Osteocyte (in vitro differentiated cells): ENCODE measurements at places on chromosomes 11 and 22.
A peak's percentile ranks its signal among the peaks of the same experiment; 100 is the strongest.

DNA sequence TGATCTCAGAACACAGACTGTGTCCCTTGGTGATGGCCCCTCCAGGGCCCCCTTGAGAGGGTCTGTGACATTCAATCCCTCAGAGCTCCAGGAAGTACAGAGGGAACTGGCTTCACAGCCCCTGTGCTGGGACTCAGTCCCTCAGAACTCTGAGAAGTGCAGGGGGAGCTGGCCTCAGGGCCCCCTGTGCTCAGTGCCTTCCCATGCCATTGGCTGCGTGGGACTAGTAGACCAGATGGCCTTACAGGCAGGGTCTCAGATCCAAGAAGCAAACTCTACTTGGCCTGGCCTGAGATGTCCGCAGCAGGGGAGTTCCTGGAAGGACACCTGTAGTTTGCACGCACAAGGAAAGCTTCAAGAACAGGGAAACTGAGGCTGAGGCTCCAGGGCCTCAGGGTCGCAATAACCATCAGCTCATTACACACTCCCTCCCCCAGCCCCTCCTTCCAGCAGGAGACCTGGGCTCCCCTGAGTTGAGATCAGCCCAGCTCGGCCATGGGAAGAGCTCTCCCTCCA, 138.4 kb downstream of the BRD1 start:
- H3K4me1 ChIP-seq: no peaks in the 10 kb centered on the region
- no peaks in the 10 kb centered on the region for H3K36me3 ChIP-seq
- DNase-seq: peak; percentile 63
- peaks cover 4% of the 10 kb centered on the region for H3K27me3 ChIP-seq

DNA sequence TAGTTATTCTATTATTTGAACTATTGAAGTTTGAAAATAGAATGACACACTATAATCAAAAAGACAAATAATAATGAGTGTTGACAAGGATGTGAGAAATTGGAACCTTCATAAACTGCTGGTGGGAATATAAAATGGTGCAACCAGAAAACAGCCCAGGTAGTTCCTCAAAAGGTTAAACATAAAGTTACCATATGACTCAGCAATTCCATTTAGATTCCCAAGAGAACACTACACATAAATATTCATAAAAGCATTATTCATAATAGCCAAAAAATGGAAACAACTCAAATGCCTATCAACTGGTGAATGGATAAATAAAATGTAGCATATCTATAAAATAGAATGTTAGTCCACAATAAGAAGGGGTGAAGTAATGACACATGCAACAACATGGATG, 21.7 kb downstream of the CCDC73 start:
- no peaks in the 10 kb centered on the region for H3K36me3 ChIP-seq
- no peak overlapping the region for H3K27ac ChIP-seq
- H3K4me1 ChIP-seq: no peaks in the 10 kb centered on the region
- DNase-seq: no peak
- no peak overlapping the region for H3K4me3 ChIP-seq
- H3K27me3 ChIP-seq: peaks cover 15% of the 10 kb centered on the region

GRCh38 chr11:120188371-120188770, 22.5 kb upstream of the OAF start:
- H3K4me1 ChIP-seq: peaks cover 29% of the 10 kb centered on the region
- DNase-seq: no peak
- peaks cover 42% of the 10 kb centered on the region for H3K27me3 ChIP-seq
- H3K27ac ChIP-seq: no peak overlapping the region
- H3K4me3 ChIP-seq: no peak overlapping the region
- H3K36me3 ChIP-seq: no peaks in the 10 kb centered on the region

GRCh38 chr11:7977232-7977917, 9.8 kb upstream of the EIF3F start:
- no peaks in the 10 kb centered on the region for H3K36me3 ChIP-seq
- H3K27me3 ChIP-seq: no peaks in the 10 kb centered on the region
- H3K4me3 ChIP-seq: no peak overlapping the region
- H3K27ac ChIP-seq: peak overlapping the region; percentile 77

DNA sequence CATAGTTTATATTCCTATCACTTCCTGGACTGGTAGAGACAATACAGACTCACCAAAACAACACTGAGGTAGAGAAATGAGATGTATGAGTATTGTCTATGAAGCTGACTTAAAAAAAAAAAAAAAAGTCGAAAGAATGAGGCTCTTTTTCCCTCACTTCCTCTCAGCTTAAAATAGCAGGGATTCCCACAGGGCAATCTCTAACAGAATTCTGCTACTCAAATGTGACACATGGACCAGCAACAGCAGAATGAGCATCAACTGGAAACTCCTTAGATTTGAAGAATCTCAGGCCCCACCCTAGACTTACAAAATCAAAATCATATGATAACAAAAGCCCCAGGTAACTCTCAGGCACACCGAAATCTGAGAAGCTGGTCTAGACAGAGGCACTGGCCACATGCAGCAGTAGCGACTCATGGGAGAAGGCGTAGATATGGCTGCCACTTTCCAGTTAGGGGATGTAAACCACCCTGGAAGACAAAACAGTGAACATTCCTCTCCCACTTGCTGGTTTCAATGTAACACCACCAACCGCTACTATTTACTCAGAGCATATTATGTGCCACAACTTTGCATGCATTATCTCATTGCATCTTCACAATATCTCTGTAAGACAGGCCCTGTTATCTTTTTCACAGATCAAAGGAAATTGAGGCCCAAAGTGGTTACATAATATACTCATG, 128.0 kb downstream of the RBFOX2 start:
- H3K4me1 ChIP-seq: peaks cover 47% of the 10 kb centered on the region
- no peak for DNase-seq
- no peak overlapping the region for H3K4me3 ChIP-seq

DNA sequence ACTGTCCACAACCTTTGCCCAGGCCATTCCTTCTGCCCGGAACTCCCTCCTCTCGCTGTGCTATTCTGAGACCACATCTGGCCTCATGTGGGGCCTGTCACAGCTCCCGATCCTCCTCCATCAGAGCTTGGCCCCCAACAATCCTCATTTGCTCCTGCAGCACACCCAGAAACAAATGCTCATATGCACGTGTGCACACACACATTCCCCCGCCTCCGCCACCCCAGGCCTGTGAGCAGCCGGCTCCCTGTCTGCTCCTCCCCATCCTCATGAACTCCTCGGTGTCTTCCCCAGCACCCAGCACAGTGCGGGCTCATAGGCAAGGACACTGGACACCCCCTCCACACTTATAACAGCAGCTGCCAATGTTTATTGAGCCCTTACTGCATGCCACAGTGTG, 29.7 kb upstream of the PICK1 start:
- H3K27me3 ChIP-seq: peaks cover 14% of the 10 kb centered on the region
- H3K4me1 ChIP-seq: no peaks in the 10 kb centered on the region

DNA sequence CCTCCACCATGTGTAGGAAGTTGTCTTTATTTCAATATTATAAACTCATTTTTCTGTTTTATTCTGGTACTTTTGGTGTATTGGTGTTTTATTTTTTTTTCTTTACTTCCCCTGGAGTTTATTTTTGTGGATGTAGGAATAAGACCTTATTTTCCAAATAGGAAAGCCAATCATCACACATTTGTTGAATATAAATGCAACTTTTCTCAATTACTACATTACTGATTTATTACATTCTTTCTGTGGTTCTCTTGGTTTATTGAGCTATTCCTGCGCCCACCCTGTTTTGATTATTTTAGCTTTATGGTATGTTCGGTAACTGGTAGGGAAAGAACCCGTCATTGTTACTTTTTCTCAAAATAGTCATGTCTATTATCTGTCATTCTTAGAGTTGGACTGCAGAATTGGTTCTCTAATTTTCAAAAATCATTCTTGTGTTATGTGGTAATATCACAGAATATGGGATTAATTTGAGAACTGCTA, 3.6 kb downstream of the IGLL5 start:
- no peak overlapping the region for H3K27ac ChIP-seq
- H3K4me1 ChIP-seq: no peaks in the 10 kb centered on the region
- H3K4me3 ChIP-seq: no peak overlapping the region

GRCh38 chr11:68831124-68831523, 10.6 kb downstream of the CPT1A start:
- no peak for DNase-seq
- H3K27me3 ChIP-seq: no peaks in the 10 kb centered on the region
- H3K27ac ChIP-seq: no peak overlapping the region
- no peak overlapping the region for H3K4me3 ChIP-seq
- H3K4me1 ChIP-seq: peaks cover 26% of the 10 kb centered on the region

DNA sequence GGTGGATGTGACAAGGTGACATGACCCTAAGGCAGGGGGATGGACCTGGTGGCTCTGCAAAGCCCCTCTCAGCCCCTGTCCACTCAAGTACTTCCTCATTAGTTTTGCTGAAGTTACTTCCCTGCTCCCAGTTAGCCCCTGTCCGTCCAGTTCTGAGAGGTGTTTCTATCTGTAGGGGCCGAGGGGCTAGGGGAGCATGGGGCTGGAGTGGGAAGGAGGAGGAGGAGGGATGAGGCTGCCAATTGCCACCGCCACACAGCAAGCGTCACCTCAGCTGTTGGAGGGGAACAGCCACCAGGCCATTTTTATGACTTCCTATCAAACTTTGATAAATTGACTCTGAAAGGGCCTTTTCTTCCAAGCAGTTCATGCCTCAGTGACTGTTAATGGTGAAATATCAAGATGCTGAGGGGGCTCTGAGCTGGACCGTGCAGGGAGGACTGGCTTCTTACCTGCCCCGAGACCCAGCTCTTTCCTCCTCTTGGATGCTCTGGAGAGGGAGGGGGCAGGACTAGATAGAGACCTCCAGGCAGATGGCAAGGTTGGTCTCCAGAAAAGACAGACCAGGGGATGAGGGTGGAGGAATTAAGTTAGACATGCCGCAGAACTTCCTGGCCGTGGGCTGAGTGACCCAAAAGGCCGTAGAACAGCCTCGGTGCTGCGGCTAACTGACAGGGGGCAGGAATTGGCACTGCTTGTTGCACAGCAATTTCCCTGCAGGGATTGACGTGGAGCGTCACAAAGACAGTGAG, 137.0 kb downstream of the ST3GAL4 start:
- no peaks in the 10 kb centered on the region for H3K27me3 ChIP-seq
- no peaks in the 10 kb centered on the region for H3K4me1 ChIP-seq
- no peak overlapping the region for H3K27ac ChIP-seq
- no peaks in the 10 kb centered on the region for H3K36me3 ChIP-seq
- no peak overlapping the region for H3K4me3 ChIP-seq

DNA sequence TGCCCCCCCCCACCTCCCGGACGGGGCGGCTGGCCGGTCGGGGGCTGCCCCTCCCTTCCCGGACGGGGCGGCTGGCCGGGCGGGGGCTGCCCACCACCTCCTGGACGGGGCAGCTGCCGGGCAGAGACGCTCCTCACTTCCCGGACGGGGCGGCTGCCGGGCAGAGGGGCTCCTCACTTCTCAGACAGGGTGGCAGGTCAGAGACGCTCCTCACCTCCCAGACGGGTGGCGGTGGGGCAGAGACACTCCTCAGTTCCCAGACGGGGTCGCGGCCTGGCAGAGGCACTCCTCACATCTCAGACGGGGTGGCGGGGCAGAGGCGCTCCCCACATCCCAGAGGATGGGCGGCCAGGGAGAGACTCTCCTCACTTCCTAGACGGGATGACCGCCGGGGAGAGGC, 24.0 kb downstream of the RNF185 start:
- DNase-seq: no peak
- H3K27ac ChIP-seq: no peak overlapping the region
- H3K36me3 ChIP-seq: peaks cover 10% of the 10 kb centered on the region
- H3K4me1 ChIP-seq: no peaks in the 10 kb centered on the region
